ENCODE measurements at places on chromosomes 2 and 18.

DNA sequence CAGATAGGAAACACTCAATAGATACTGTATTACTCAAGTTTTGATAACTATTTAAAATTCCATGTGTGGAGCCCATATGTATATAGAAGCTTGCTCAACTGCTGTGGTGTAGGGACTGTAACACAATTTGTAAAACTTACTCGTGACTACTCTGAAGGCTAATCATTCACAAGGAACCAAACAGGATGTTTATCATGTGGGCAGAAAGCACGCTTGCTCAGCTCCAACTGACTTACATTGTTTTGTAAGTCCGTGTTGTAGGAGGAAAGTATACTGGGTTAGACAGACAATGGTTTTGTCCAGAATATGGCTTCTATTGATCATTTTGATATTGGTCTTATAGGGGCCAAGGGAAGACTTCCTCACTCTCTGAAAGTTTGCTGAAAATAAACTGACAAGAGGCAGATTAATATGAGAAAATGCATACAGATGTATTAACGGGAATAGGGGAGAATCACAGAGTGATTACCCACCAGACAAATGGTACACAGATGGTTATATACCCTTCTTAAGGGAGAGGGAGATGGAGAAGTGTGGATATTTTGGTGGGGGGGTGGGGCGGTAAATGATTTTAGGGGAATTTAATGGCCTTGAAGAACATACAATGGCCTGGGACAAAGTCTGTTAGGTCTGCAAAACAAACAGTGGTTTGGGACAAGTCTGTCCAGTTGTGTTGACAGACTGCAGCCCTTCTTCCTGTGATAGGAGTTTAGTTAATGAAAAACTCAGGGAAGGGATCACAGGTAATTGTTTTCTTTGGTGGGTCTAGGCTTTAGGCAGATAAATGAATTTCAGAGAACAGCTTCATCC is 259.3 kb upstream of the SP5 start:
- DNase-seq, result no peak

GRCh38 chr2:16071865-16072637 is 131.7 kb downstream of the MYCN start:
- no peak for DNase-seq

DNA sequence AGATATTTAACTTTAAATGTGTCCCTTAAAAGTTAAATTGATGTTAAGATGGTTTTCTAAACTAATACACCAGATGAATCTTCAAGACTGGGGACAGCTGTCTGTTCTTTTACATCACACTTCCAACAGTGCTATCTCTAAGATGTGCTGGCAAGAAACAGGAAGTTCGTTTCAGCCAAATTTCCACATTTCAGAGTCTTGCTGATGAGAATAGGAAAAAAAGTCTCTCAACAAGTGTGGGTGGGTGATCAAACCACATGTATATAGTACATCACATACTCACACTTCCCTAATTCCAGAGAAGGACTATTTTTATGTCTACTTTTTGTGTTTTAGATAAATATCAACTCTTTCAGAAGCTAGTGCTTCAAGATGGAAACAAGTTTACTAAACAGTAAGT is 1712.8 kb upstream of the TMEFF2 start:
- DNase-seq, result no peak

GRCh38 chr2:202671317-202672035 is 36.7 kb downstream of the FAM117B start:
- DNase-seq, result no peak

- no peak for DNase-seq
Measured at GRCh38 chr2:45872211-45872610, 220.7 kb downstream of the PRKCE start.

GRCh38 chr2:232336981-232337720 is 41.4 kb upstream of the ALPP start:
- no peak for DNase-seq

DNA sequence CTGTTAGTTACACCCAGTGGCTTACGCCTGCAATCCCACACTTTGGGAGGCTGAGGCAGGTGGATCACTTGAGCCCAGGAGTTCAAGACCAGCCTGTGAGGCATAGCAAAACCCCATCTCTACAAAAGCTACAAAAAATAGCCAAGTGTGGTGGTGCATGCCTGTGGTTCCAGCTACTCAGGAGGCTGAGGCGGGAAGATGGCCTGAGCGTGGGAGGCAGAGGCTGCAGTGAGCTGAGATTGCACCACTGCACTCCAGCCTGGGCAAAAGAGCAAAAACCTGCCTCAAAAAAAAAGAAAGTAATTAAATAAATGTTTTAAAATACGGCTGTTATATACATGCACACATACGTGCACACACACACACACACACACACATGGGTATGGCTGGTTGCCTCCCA is 194.8 kb downstream of the HDAC4 start:
- DNase-seq, result no peak

DNA sequence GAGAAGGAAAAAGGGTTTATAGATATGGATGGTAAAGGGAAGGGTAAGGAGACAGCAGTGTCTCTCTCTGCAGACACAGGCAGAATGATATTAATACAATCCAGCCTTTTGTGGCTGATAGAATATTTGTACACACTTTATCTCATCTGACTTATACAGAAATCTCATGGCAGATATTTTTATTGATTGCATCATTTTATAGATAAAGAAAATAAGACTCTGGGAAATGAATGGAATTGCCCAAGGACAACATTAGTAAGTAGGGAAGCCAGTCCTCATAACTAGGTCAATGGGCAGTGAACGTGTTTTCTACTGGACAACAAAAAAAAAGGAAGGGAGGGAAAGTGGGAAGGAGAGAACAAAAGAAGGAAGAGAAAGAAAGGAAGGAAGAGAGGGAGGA is 236.4 kb upstream of the EPHA4 start:
- no peak for DNase-seq

DNA sequence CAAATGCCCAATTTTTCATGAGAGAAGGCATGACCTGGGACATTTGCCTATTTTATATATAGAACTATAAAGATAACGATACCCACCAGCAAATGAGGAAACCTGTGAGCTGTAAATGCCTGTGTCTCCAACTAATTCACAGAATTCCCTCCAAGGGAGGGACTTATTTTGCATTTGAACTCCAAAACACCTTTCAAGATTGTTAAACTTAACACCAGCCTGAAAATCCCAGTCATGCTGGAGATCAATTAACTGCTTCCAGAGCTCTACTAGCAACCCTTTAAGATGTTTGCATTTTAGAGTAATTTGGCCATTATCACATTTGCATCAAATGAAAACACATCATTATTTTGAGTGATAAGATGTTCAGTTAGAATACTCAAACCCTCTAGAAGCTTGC is 68.1 kb upstream of the KLHL14 start:
- no peak for DNase-seq

DNA sequence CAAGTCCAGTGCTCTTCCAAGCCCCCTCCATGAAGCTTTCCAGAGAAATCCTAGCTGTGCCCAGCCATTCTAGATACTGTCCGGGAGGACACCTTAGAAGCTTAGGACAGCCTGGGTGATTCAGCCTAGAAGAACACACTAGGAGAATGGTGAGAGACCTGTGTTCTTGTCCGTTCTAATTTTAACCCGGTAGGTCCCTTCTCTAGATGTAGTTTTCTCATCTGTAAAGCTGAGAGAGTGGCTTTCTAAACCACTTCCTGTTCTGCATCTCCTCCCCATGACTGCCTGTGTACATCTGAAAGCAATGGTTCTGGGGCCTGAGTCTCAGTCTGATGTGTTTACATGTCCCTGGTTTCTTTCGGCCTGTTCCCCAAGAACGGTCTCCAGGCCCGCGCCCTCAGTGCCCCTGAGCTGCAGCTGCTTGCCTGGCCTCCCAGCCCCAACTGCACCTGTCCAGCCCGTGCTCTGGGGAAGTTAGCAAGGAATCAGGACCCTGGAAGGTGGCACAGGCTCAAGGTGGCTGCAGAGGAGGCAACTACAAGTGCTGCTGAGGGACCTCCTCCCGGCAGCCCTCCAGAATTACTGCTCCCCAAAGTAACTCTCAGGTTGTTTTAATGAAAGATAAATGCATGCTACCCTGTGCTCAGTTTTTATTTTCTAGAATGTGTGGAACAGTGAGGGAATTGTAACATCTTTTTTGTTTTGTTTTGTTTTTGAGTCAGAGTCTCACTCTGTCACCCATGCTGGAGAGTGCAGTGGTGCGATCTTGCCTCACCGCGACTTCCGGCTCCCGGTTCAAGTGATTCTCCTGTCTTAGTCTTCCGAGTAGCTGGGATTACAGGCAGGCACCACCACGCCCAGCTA is 105.9 kb downstream of the LBH start:
- peak; percentile 14 for DNase-seq

GRCh38 chr2:85143463-85144082 is 10.4 kb downstream of the TCF7L1 start:
- no peak for DNase-seq

DNA sequence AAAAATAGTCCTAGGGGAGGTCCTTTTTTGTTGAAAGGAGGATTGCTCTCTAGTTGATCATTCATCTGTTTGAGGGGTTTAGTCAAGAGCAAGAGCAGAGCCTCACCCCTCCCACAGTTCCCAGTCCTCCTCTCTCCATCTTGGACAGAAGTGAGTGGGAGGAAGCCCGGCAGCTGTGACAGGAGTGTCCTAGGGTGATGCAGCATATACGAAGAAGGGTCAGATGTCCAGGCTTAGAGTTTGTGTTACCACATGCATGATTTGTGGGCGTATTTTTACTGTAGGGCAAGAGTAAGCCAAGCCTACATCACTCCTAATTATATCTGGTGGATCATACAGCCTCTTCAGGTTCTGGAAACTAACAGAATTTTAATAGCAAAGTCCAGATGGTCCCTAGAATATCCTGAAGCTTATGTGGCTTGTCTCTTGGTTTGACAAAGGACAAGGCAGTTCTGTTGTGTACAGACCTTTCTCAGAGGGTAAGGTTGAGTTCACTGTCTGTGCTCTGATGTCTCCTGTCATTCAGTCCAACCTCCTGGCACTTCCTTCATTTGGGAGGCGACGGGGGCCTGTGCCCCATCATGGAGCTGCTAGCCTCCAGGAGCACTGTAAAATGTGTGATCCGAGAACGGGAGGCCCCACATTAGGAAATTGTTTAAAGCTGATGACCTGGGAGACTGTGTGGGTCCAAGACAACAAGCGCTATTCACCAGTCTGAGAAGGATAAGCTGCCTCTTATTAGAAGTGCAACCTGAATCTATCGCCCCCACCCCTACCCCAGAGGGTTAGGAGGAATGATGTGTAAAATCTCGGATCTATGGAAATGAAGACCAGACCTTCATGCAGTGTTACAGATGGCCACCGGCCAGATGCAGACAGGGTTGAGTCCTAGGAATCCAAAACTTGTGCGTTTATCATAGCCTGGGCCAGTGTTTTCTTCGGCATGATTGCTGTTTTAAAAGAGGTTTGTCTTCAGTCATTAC is 6.9 kb downstream of the CEP68 start:
- DNase-seq, result peak; percentile 78

DNA sequence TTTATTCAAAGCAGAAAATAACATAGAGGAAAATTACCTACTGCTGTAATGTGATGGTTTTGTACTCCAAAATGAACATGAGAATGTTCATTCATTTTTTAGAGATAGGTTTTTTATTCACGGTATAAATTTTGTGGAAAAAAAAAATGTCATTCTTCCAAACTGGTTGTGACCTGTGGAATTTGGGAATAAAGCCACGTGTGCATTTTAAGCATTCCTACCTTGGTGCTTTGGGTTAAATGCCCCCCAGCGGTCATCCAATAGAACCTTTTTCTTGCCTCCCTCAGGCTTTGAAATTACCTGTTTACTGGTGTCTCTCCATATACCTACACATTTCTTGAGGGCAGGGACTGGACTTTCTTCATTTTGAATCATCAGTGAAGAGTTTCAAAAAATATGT is 740.7 kb downstream of the DPP10 start:
- no peak for DNase-seq

- DNase-seq, result peak; percentile 27
Measured at GRCh38 chr18:63897072-63897471, 9.6 kb downstream of the SERPINB2 start.

- DNase-seq, result no peak
Measured at GRCh38 chr2:85505551-85506238, 33.3 kb upstream of the MAT2A start.

- no peak for DNase-seq
Measured at GRCh38 chr18:48219810-48220499, 189.2 kb downstream of the ZBTB7C start.

DNA sequence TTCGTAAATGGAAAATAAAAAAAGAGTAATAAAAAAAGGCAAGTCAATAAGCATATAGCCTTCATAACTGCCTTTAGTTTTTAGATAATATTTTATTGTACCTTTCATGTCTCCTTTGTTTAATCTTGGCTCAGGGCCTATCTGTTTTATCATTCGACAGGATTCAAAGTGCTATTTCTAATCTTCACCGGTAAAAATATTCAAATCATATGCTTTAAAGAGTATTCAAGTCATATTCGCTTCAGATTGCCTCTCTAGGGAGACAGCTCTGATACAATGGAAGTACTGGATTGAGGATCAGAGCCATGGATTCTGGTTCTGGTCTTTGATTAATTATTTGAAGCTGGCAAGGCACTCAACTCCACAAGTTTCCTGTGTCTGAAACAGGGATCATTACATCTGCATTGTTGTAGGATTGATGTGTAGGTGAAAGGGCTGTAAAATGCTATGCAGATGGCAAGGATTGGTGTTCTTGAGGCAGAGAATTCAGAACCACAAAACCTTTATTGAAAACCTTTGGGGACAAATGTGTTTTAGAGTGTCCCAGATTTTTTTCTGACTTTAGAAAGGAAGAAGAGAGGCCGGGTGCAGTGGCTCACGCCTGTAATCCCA is 84.3 kb upstream of the RAPH1 start:
- no peak for DNase-seq

- no peak for DNase-seq
Measured at GRCh38 chr2:234242459-234242836, 191.9 kb downstream of the SPP2 start.

- peak; percentile 10 for DNase-seq
Measured at GRCh38 chr2:239226677-239227581, 173.9 kb downstream of the HDAC4 start.

DNA sequence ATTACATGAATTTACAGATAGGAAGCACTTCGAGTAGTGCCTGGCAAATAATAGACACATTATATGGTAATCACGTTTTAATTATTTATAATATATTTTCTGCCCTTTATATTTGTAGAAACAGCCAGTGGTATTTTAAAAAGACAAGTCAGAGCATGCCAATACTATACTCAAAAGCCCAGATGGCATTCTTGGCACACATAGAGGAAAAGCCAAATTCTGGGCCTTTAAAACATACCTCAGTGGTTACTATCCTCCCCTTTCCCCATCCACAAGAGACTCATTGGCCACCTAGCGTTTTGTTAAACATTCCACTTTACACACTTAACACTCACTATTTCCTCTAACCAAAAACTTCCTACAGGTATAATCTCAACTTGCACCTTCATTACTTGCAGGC is 63.3 kb upstream of the ZNF804A start:
- DNase-seq, result no peak

DNA sequence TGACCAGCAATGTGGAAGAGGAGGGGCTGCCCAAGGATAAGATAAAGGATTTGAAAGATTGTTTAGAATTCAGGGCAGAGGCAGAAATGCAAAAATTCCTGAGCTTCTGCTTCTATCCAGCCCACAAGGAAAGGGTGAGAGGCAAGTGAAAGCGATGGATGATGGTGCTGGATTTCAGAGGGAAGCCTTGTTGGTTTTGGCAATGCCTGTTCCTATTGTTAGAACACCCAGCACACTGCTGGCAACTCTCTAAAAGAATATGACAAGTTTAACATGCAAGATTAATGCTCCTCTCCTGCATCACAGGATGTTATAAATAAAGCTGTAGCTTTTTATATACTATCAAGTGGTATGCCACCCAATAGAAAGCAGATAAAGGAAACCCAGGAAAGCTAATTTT is 92.6 kb downstream of the ZNF385B start:
- peak; percentile 25 for DNase-seq

GRCh38 chr2:232038251-232038880 is 76.9 kb downstream of the DIS3L2 start:
- no peak for DNase-seq

Data from fibroblast of skin of scalp (primary cell).